ENCODE measurements at places on chromosomes 2 and 18. TPM values are rescaled to one million over a fixed set of nuclear protein-coding genes. Genes with fewer than 3 reads are reported as not detected.
A peak's percentile ranks its signal among the peaks of the same experiment; 100 is the strongest.

Gene ANKAR
- total RNA-seq, result 3.6 TPM

DNA sequence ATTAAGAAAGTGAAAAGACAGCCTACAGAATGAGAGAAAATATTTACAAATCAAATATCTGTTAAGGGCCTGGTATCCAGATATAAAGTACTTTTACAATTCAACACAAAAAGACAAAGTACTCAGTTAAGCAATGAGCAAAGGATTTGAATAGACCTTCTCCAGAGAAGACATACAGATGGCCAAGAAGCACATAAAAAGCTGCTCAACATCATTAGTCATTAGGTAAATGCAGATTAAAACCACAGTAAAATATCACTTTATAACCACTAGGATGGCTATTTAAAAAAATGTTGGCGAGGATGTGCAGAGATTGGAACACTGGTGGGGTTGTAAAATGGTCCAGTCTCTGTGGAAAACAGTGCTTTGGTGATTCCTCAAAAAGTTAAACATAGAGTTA is 38.9 kb downstream of the RAB31 start:
- no peak for DNase-seq

DNA sequence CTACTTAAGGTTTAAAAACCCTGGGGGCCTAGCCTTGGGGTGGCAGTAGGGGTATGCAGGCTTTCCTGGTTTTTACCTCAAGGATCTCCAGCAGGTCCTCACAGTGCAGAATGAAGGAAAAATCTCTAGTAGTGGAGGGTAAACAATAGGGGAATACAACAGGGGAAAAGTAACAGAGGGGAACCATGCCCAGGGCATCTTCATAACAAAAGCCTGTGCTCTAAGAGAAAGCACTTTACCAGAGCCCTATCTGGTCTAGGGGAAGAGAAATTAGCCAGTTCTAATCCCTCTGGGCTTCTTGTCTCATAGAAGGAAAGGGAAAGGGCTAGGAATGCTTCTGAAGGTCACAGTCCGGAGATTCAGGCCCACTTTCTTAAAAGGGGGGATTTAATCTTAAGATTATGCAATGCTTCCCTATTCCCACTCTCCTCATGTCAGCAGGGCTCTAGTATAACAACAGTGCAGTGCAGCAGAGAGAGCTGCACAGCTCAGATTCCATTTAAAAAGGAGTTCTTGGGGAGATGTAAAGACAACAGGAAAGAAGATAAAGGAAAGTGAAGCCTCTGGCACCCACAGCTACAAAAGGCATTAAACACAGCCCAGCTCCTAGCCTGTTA is 149.0 kb upstream of the CYP1B1 start:
- DNase-seq, result no peak

Gene TYMS
- total RNA-seq, result 149 TPM

- DNase-seq, result no peak
These were observed 18.1 kb upstream of the DNAH7 start for GRCh38 chr2:196086517-196087368.

DNA sequence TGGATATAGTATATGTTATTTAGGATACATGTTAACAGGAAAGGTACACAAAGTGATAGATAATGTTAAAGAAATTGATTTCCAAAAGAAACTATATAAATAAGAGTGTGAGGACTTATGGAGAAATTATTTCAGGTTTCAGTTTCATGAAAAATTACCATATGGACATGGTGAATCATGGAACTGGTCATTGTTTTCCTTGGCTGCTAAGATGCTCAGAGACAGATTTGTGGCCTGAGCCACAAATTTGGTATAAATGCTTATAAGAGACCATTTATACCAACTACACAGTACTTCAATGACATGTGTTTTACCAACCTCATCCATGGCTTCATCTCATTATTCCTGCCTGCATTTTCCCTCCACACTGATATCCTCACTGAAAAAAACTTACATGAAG is 188.1 kb downstream of the FMNL2 start:
- no peak for DNase-seq

Gene FBXO15
- total RNA-seq, result 2.2 TPM

Gene DYNAP
- total RNA-seq, result not detected

DNA sequence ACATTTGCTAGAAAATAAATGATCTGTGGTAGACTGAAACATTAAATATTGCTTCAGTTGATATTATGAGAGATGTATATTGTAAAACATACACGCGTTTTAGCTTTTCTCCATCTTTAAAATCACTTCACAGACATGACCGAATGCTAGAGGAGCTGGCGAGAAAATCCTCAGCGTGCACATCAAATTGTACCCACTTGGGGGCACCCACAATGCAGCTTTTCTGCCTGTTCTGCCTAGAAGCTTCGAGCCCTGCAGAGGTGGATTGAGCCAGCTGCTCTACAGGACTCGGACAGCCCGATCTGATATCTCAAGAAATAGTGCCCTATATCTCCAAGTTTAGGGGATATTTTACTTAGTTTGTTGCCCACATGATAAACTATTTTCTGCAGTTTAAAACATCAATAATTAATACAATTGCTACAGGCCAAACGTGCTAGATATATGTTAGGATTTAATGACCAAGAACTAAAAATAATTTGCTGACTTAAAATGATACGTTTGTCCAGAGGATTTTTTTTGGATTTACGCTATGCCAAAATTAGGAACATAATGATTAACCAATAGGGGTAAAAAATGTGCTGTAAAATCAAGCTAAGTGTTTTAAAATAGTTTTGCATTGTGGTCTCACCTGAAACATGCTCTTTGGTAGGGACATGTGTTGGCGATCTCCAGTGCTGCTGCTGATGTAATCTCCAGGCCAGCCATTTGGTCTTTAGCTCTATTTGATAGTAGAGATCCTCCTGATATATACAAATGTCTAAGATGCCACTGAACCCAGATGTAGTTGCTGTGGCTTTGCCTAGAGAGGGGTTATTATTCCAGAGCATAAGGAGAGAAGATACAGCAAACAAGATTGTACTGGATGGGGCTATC is 22.3 kb upstream of the ATP5MC3 start:
- peak; percentile 48 for DNase-seq
